Immature natural killer cell (primary cell): ENCODE measurements at places on chromosomes 13 and 19. TPM values are rescaled to one million over a fixed set of nuclear protein-coding genes. Genes with fewer than 3 reads are reported as not detected.

- DNase-seq, result no peak
Measured at GRCh38 chr19:829129-829758, 1.6 kb downstream of the AZU1 start.

DNA sequence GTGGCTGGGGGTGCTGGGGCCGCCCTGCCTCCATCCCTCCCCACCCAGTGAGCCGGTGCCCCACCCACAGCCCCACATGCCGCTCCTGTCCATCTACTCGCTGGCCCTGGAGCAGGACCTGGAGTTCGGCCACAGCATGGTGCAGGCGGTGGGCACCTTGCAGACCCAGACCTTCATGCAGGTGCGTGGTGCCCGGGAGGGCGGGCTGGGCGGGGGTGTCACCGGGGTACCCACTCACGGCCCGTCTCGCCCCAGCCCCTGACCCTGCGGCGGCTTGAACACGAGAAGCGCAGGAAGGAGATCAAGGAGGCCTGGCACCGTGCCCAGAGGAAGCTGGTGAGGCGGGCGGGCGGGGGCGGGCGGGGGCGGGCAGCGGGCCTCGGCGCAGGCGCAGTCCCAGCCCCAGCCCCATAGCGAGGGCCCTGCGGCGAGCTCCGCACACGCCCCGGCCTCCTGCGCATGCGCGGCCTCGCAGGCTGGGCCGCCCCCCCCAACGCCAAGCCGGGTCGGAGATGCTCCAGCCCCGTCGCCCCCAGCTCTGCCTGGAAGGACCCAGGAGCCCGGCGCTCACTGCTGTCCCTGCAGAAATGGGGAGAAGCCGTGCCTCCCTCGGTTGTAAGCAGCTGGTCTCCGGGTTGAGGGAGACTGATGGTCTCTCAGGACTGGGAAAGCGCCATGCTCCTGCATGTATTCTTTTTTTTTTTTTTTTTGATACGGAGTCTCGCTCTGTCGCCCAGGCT lies 7.7 kb downstream of the ARHGAP45 start:
- DNase-seq, result peak; percentile 85

MIA gene
- polyA plus RNA-seq, result not detected

PPM1N gene
- polyA plus RNA-seq, result 5.7 TPM

WDR88 gene
- 0.45 TPM for polyA plus RNA-seq

GRCh38 chr13:78430166-78430791 lies 173.1 kb downstream of the POU4F1 start:
- no peak for DNase-seq
